ENCODE measurements at places on chromosomes 13 and 19.

DNA sequence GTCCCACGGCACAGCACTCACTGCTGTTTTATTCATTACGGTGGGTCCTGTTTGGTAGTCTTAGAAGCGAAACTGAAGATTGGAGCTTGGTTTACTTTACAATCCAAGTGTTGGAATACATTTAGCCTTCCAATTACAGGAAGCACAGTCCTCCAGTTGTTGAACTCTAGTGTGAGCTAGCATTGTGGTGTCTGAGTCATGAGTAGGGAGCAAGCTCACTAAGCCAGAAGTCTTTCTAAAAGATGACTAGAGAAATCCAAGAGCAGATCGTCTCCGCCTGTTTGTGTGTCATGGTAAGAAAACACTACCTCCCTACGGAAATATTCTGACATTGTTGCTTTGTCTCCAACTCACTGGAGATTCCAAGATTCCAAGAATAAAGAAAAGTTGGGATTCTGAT is 10.1 kb upstream of the SHISA2 start:
- no peak for DNase-seq

DNA sequence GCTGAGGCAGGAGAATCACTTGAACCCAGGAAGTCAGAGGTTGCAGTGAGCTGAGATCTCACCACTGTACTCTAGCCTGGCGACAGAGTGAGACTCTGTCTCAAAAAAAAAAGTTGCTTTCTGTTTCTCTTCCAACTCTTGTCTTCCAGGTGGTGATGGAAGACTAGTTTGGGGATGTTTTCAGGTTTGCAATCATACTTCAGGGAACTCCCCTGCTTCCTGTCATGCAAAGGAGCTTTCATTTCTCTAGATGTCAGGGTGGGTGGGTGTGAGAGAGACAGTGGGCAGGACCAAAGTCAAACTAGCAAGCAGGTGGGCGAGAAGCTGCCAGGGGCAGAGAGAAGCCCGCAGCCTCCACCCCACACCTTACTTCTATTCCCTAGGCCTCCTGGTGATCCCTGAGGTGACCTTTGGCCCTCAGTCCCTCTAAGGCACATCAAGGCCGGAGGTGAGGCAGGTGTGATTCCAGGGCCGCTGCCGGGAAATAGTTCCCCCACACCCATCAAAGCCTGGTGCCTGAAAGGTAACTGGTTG is 25.7 kb downstream of the CCNE1 start:
- DNase-seq = no peak

DNA sequence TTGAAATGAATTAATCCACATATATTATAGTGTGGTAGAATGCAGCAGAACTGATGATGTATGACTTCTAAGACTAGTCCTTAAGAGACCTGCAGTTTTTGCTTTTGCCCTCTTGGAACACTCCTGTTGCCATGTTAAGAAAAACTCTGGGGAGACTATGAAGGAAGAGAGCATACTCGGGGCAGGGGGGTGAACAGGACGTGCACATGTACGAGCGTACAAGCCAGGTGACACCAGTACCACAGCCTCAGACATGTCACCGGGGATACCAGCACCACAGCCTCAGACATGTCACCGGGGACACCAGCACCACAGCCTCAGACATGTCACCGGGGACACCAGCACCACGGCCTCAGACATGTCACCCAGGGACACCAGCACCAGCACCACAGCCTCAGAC is 15.9 kb upstream of the USPL1 start:
- no peak for DNase-seq

- DNase-seq = no peak
Measured at GRCh38 chr13:29849071-29849631, 1.3 kb downstream of the UBL3 start.

DNA sequence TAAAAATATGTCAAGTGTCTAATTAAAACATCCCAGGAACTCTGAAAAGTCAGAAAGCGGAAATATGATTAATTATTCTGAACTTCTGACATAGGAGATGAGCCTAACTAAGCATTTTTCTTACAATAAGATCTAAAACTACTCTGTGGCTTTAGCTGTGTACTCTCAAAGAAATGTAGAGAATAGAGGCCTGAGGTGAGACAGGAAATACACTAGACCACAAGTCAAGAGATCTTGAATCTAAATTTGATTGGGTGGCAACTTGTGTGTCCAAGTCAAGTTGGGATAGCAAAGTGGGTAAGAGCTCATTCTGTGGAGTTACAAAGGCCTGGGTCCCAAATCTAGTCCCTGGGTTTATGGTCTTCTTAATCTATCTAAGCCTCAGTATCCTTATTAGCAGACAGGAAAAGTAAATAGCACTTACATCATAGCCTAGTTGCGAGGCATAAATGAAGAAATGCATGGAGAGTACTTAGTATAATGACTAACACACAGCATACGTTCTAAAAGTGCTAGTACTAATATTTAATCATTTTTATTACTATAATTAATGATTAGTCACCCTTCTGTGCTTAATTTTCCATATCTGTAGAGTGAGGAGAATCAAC is 9.4 kb upstream of the LRRC63 start:
- no peak for DNase-seq

DNA sequence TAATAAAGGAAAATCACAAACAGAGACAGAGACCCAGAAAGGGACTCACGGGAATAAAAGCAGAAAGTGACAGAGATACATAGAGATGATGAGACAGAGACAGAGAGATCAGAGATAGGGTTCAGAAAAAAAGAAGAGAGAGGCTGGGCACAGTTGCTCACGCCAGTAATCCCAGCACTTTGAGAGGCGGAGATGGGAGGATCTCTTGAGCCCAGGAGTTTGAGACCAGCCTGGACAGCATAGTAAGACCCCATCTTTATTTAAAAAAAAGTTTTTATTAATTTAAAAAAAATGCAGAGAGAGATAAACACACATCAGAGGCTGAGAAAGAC is 19.4 kb upstream of the FOSB start:
- no peak for DNase-seq

GRCh38 chr19:16927883-16928282 is 39.1 kb downstream of the F2RL3 start:
- DNase-seq = no peak

All from caudate nucleus (tissue), 63 donors.